Daoy (cell line): ENCODE measurements at places on chromosomes 6 and 20.
A peak's percentile ranks its signal among the peaks of the same experiment; 100 is the strongest.

- no peak for DNase-seq
Measured at GRCh38 chr20:56634735-56635385, 5.8 kb downstream of the TFAP2C start.

DNA sequence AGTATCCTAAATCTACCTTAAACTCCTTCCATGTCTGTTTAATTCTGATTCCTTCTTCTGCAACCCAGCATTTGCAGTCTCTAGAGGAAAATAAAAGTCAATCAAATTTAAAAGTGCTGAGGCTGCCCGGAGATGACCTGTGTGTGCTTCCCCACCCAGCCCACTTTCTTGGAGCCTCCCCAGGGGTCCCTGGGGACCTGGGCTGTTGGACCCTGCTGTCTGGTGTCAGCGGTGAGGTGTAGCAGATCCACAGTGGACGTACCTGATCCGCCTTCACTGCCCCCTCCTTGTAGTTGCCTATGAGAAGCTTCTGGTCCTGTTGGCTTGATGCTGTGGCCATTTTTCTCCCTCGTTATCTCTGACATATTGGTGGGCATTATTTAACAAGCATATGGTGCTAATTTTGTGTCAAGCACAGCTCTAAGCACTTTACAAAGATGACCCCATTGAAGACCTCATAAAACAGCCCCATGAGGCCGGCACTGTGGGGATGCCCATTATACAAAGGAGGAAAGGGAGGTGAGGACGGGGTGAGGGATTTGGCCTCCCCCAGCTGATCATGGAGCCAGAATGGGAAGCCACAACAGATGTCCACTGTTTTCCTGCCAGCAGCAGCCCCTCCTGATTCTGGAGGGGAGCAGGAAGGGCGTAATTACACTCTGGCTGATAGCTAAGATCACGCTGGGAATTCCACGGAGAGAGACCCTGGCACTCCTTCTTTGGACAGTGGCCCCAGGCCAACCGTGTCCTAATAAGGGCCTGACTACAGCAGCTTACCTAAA lies 628.2 kb downstream of the CDH26 start:
- no peak for DNase-seq

- no peak for DNase-seq
Measured at GRCh38 chr6:96816301-96816817, 20.9 kb downstream of the GPR63 start.

DNA sequence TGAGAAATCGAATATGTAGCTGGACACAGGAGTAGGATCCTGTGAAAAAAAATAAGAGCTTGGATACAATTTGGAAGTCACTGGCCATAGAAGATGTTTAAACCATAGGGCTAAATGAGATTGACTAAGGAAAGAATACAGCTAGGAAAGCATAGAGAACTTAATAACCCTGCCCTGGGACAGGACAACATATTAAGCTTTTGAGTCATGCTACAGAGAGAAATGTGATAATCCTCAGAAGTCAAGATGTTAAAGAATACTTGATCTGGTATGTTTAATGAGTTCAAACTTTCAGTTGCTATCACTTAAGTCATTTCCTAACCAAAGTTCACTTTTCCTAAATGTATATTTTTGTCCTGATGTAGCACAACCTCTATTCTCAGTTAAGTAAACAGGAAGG lies 154.6 kb upstream of the TSHZ2 start:
- DNase-seq = no peak

DNA sequence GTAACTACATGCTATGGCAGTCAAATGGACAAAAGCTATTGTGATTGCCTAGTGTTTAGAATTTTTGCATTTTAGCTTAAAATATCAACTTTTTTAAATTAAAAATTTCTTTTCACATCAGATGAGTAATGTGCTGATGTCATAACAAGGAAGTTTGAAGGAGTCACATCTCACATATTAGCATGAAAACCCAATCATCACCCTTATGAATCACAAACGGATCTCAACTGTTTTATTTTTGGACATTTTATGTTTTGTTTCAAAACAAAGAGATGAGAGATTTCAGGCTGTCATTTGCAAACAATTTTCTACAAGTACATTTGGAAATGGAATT lies 53.6 kb upstream of the TRERF1 start:
- DNase-seq = peak; percentile 41

GRCh38 chr20:38751360-38751976 lies 3.2 kb downstream of the ACTR5 start:
- peak; percentile 9 for DNase-seq

DNA sequence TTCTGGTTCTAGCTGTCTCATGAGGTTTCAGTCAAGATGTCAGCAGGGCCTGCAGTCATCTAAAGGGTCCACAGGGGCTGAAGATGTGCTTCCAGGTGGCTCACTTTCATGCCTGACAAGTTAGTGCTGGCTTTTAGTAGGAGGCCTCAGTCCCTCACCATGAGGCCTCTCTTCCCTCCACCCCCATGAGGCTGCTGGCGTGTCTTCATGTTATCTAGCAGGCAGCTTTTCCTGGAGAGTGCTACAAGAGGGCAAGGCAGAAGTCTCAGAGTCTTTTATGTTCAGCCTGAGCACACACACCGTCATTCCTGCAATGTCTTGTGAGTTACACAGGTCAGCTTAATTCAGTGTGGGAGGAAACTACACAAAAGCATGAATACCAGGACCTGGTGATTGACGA lies 769.9 kb downstream of the HDGFL1 start:
- no peak for DNase-seq

- no peak for DNase-seq
Measured at GRCh38 chr6:7776509-7776908, 50.6 kb downstream of the BMP6 start.

DNA sequence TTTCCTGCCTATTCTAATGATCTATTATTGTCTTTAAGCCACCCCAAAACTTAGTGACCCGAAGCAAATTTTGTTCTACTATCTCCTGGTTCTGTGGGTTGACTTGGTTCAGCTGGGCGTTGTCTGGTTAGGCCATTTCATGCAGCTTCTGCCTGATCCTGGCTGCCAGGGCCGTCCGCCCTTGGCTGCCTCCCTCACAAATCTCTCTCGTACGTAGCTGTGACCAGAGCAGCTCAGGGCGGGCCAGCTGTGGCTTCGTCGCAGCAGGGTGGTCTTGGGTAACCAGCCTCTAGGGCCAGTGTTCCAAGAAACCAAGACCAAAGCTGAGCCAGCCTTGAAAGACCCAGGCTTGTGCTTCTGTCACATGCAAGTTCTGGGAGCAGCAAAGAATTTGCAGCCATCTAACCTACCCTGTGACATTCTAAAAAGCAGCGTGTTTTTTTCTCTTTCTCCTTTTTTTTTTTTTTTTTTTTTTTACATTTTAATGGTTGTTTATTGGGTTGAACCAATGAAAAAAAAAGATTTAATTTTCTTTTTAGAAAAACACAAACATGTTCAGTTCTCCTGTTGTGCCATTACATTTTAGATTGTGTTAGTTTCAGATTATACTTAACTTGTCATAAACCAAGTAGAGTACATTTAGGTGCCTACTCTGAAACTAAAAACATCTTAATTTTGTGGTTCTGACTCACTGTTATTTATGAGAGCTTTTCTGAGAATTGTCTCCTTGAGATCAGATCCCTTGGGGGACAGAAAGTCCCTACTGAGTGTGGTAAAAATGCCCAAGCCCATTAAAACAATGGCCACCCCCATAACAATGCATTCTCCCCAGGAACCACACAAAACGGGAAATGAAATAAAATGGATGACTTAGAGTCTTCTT lies 83.9 kb downstream of the ZDHHC14 start:
- peak; percentile 65 for DNase-seq

- DNase-seq = no peak
Measured at GRCh38 chr20:25484224-25484846, 76.9 kb downstream of the GINS1 start.

DNA sequence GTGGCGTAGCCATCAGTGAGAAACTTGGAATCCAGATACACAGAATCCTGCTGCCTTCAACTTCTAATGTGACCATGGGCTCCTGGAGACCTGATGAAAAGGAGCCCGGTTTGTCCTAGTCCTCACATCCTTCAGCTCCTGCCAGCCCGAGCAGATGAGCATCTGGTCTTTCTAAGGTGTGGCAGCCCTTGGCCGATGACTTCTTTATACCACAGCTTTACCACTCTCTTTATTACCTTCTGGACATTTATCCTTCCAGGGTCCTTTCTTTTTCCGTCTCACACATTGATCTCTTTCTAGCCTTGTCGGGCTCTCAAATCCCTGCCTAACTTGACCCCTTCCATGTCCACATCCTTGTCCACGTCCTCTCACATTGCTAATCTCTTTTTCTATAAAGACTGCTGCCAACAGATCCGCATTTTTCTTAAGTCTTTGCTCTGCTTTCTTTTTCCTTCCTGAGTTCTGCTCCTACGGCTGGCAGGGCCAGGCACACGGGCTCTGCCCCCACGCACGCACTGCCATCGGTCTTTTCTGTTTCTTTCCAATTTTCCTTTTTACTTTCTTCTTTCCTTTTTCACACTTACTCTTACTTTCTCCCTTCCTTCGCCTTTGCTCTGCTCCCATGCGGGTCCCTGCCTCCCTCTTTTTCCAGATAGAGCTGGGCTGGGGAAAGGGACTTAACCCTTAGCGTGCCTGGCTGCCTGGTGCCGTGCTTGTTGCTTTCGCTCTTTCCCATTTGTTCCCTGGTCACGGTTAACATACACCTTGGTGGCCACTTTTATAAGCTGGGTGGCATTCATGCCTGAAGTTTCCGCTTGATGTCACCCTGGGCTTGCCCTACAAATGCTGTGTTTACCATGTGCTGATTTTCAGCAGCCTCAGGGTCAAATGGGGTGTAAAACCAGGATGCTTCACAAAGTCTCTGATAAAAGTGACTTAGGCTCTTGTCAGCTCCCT lies 9.4 kb upstream of the GMPR start:
- no peak for DNase-seq

DNA sequence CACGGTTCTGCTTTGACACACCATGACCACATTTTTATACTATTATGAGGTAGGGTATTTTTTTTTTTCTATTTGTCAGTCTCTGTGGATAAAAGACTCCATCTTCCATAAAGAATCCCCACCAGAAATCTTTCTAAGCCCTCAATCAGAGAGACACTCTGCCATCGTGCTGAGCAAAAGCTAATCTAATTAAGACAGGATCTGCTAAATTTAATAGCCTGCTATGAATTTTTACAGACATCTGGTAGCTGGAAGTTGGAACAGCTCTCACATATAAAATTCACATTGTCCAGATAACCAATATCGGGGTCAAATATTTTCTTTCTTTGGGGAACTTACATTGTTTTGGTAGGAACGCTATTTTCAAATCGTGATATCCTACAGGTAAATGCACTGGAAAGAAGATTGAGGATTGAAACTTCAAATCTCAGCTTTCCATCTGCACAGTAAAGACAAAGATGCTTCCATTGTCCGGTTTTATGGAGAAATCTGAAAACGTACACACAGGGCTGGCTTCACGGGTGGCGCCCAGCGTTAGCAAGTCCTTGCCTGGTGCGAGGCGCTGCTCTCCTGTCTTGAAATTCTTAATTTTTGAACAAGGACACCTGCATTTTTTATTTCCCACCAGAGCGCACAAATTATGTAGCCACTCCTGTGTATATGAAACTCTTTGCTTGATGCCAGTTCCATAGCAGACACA lies 573.8 kb upstream of the NOX3 start:
- DNase-seq = no peak

DNA sequence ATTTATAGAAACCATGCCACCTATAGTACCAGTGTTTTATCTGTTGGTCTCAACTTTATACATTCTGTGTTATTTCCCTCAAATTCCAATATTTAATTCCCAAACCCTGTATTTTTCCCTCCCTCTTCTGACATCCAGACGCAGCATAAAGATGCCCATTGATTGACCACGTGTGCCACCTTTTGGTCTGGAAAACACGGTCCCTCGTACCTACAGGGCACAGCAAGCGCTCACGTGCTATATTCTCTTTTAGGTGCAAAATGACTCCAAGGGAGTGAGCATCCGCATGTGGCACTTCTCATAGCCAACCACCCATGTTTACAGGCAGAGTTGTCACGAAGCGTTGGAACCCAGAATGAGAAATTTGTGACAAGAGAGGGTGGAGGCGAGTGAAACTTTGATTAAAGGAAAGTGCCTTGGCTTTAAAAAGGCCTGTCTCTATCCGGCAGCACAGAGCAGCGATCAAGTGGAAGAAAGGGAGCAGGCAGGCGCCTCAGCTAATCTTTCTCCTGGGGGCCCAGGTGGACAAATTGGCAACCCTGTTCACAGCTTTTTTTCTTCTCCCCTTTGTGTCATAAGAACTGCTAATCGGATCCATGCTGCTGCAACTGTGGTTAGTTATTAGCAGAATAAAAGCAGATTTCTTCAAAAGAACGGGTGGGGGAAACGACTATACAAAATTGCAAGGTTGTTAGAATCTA lies 225.9 kb downstream of the TMEM242 start:
- no peak for DNase-seq

DNA sequence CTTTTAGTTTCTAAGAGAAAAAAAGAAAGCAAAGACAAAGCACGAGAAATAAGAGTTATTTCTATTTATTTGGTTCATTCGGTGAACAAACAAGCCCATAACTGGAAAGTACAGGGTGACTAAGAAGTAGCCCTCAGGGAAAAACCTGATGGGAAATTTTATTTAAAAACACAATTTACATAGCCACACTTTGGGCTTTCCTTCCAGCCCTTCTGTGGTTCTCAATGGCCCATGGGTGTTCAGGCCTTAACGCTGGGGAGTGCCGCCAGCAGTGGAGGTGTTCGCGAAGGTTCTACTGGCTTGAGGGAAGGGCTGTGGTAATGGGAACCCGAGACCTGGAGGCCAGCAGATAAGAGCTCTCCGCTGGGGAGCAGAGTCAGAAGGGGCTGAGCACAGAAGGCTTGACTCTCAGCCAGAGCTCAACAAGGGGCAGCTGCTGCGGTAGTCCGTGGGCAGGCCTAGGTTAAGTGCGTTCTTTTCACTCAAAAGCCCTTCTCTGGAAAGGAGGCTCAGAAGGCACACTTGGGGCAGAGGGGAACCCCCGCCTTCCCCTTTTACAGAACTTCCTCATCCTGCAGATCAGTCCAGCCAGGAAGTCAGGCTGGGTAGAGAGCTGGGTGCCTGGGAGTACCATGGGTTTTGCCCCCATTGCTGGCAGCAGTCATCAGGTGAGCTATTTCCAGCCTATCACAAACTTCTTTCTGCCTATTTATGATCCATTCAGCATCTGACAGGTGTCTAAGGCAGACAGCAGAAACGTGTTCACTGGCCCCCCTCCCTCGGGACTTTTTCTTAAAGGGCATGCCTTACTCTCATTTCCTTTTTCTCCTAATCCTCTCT lies 8.8 kb upstream of the CD83 start:
- peak; percentile 36 for DNase-seq

DNA sequence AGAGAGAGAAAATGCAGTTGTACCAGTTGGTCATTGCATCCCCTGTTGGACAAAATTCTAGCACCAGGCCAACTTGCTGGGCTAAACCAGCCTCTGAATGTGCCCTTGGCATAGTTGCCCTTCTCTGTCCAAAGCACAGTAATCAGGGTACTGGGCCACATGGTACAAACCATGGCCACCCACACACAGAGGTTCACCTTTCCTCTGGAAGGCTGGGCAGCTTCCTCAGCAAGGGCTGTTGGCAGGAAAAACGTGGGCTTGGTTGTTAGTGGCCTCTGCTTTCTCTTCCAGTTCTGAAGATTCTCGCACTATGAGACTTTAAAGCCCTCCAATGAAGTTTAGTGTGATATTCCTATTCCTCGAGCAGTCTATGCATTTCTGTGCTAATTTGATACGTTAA lies 706 bp downstream of the DDO start:
- DNase-seq = peak; percentile 29

- no peak for DNase-seq
Measured at GRCh38 chr6:159085396-159085895, 40.7 kb upstream of the TAGAP start.

GRCh38 chr6:89351671-89352277 lies 748 bp downstream of the UBE2J1 start:
- no peak for DNase-seq
